ENCODE measurements at places on chromosomes 2 and 18.

DNA sequence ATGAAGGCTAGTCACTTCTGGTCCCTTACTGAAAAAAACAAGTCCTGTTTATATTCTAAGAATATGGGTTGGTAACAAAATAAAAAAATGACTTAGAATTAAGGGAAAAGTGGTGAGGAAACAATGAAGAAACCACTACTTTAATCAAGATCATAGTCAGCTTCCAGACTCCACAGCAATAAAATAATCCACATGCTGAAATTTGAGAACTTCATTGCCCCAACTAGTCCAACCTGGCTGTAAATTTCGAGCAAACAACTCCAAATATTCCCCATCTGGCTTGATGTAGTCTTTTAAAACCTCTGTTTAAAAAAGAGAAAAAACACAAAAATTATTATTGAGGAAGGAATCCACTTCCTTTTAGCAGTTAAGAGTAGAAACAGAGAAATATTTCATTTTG lies 32.5 kb downstream of the METTL4 start:
- no peak for DNase-seq

DNA sequence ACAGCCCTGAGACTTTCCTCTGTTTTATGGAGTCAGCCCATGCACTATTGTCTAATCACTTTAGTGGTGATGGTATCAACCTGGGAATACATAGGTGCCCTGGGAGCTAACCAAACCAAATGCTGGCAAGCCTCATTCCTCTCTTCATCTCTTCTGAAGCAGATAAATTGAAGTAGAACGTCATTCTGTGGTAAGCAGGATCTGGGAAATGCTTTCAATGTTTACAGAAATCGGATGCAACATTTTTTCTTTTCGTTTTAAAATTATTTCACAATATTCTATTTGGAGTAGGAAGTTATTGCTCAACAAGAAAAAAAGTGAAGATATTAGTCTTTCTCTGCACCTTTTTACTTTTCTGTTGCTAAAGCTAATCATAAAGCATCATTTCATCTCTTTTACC lies 114.2 kb downstream of the RBMS1 start:
- DNase-seq: no peak

DNA sequence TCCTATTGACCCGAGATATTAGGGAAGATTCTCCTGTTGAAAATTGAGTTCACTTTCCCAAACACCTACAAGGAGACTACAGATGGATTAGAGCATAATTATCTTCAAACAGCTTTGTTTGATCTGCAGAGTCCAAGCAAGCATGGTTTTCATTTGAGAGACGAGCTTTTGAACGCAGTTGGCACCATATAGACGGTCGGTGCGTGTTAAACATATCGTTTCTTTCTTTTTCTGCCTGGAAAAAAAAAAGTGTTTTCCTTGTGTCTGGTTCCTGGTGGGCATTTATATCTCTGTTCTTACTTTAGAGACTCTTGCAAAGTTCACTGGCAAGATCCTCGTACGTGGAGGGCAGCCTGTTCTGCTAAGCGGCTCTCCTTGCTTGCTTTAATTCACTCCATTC lies 248.9 kb downstream of the TMEM182 start:
- DNase-seq: no peak

GRCh38 chr2:61604433-61604832 lies 66.3 kb upstream of the XPO1 start:
- no peak for DNase-seq

- DNase-seq: peak; percentile 8
Observed at GRCh38 chr2:43459446-43460173, 136.2 kb downstream of the THADA start.

- DNase-seq: no peak
Observed at GRCh38 chr2:233098618-233099017, 38.5 kb downstream of the INPP5D start.

DNA sequence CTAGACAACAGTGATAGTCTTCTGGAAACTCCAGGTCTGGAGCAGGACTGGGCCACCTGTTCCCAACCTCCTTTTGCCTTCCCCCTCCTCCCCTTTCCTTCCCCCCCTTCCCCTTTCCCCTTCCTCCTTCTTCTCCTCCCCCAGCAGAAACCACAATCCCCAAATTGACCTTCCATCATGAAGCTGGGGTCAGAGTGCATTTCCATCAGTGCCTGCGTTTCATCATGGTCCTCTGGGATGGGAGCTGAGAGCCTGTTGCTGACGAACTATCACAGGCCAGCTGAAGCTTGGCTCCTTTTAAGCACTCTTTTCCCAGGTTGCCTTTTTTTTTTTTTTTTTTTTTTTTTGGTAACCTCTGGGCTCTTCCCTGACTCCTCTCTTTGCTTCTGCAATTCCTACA lies 52.6 kb upstream of the SMAD2 start:
- DNase-seq: no peak

DNA sequence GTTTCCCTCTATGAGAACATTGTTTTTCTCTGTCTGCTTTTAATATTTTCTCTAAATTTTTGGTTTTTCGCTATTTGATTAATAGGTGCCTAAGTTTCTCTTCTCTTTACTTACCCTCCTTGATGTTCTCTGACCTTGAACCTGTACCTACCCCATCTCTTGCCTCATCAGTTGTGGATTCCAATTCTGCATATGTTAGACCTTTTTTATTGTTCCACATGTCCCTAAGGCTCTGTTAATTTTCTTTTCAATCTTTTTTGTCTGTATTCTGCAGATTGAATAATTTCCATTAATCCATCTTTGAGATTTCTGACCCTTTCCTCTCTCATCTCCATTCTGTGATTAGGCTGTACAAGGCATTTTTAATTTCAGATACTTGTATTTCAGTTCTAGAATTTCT lies 23.1 kb downstream of the RELCH start:
- DNase-seq: no peak

- DNase-seq: no peak
Observed at GRCh38 chr2:53509831-53510388, 257.7 kb upstream of the CHAC2 start.
